Activated CD8-positive, alpha-beta memory T cell treated with anti-CD3 and anti-CD28 coated beads for 1 hour (primary cell): ENCODE measurements at places on chromosomes 4 and X.

- no peak for DNase-seq
These were observed 13.8 kb downstream of the GUCY1B1 start for GRCh38 chr4:155772459-155773195.

DNA sequence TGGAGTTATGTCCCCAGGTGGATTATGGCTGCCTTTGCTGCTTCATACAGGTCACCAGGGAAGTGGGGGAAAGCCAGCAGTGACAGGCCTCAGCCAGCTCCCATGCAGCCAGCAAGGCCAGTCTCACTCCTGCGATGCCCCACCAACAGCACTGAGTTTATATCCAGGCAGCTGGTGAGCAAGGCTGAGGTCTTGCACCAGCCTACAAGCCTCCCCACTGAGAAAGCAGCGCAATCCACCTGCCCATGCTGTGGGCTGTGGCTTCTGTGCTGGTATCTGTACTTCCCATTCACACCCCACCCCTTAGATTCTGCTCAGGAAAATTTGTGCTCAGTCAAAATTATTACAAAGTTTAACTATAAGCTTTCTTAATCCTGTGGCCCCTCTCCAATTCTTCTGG lies 153.5 kb downstream of the HHIP start:
- no peak for DNase-seq

- no peak for DNase-seq
These were observed 20.2 kb upstream of the TCP11X2 start for GRCh38 chrX:102491766-102492165.

GRCh38 chrX:102995316-102995715 lies 58.2 kb downstream of the RAB40AL start:
- no peak for DNase-seq

GRCh38 chrX:40543661-40544328 lies 37.0 kb upstream of the ATP6AP2 start:
- no peak for DNase-seq

GRCh38 chr4:106898621-106899230 lies 137.4 kb downstream of the DKK2 start:
- no peak for DNase-seq

GRCh38 chrX:72141372-72142004 lies 9.8 kb upstream of the RTL5 start:
- DNase-seq, result no peak

DNA sequence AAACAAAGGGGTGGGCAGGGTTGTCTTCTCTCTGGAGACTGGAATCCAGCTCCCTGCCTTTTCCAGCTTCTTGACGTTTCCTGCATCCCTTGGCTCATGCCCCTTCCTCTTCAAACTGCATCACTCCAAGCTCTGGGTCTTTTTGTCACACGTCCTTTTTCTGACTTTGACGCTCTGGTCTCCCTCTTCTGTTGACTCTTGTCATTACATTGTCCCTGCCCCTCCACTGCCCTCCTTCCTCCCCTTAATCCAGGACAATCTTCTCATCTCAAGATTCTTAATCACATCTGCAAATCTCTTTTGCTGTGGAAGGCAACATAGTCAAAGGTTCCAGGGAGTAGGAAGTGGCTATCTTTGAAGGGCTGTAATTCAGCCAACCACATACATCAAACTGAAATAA lies 178.3 kb downstream of the TMA16 start:
- DNase-seq, result no peak

DNA sequence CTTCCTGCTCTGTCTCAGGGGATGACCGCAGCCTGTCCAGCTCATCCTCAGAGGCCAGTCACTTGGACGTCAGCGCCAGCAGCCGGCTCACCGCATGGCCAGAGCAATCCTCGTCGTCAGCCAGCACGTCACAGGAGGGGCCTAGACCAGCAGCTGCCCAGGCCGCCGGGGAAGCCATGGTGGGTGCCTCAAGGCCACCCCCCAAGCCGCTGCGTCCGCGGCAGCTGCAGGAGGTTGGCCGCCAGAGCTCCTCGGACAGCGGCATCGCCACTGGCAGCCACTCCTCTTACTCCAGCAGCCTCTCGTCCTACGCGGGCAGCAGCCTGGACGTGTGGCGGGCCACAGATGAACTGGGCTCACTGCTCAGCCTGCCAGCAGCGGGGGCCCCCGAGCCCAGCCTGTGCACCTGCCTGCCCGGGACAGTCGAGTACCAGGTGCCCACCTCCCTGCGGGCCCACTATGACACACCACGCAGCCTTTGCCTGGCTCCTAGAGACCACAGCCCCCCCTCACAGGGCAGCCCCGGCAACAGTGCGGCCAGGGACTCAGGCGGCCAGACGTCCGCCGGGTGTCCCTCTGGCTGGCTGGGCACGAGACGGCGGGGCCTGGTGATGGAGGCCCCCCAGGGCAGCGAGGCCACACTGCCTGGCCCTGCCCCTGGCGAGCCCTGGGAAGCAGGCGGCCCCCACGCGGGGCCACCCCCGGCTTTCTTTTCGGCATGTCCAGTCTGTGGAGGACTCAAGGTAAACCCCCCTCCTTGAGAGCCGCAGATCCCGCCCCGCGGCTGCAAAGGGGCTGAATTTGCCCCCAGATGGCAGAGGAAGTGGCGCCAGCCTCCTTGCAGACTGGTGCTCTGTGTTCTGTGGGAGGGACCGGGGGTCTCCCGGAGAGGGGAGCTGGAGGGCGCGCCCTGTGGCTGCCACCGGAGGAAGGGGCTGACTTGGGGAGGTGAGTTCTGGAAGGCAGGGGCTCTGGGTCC lies 29.9 kb downstream of the DOK7 start:
- DNase-seq, result no peak

- no peak for DNase-seq
These were observed 35.9 kb downstream of the GRID2 start for GRCh38 chr4:92339676-92340075.
